ENCODE measurements at places on chromosomes 3 and 15.

DNA sequence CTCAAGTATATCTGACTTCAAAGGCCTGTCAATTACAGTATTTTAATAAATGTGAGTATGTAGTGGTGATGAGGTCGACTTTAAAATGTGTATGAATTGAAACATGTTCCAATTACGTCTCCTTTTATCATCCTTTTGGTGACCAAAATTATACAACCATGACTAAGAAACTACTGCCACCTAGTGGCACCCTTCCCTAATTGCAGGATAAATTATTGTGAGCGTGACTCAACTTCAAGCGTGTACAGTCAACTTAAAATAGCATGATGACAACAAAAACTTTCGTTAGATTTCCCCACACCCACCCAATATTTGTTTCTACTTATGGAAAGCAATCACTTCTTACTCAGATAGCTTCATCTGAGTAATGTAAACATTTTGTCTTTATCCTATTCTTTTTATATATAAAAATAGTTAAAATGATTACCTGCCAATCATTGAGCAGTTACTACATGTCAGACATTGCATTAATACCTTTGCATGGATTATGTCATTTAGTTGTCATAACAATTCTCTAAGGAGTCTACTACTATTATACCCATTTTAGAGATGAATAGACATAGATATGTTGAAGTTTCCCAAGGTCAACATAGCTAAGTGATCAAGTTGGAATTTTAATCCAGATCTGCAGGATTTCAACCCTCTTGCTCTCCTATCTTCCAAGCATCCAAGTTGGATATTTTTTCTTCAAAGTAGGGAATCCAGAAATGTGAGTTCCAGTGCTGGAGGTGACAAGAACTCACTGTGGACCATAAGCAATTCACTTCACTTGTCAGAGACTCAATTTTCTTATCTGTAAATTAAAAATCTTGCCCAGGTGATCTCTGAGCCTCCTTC is 106.0 kb downstream of the MEX3B start:
- DNase-seq = no peak

DNA sequence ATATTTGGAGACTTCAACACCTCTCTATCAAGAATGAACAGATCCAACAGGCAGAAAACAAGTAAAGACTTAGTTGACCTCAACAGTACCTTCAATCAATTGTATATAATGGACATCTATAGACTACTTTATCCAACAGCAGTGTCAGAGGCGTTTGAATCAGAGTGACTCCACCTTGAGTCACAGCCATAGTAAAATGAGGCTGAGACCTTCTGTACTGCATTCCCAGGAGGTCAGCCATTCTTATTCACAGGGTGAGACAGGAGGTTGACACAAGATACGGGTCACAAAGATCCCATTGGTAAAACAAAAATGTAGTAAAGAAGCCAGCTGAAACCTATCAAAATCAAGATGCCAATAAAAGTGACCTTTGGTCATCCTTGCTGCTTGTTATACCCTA is 299.8 kb downstream of the CNTN3 start:
- no peak for DNase-seq

DNA sequence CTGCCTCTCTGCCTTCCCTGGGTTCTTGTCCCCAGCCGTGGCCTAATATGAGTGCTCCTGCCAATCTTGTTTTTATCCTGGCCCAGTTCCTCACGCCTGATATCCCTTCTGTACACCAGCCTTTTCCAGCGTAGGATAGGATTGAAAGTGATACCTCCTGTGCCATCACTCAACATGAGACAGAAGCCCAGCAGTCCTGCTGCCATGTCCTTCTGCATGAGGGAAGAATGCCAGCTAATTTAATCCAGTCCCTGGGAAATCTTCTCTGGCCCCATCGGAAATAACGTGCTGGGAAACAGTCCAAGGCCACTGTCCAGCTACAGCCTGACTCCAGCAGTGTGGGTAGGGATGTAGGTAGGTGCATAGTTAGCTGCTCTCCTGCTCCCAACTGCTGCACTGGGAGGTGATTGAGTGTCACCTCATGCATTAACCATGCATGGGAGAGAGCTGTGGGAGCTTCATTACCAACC is 92.0 kb upstream of the TPM1 start:
- DNase-seq = no peak

DNA sequence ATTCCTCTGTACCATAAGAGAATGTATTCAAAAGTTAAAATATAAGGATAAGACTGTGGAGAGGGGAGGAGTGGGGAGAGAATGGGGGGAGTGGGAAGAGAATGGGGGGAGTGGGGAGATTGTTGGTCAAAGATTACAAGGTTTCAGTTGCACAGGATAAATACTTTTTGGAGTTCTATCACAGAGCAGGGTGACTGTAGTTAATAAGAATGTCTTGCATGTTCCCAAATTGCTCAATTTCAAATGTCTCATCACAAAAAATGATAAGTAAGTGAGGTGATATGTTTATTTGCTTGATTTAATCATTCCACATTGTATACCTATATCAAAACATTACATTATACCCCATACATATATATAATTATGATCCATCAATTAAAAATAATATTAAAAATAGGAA is 23.0 kb upstream of the MEF2A start:
- no peak for DNase-seq

DNA sequence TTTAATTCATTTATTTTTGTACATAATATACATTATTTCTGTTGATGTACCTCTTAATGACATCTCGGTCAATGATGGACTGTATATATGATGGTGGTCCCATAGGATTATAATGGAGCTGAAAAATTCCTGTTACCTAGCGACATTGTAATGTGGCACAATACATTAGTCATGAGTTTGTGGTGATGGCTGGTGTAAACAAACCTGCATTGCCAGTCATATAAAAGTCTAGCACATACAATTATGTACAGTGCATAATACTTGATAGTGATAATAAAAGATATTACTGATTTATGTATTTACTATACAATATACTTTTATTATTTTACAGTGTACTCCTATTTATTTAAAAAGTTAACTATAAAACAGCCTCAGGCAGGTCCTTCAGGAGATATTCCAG is 15.1 kb downstream of the TTC14 start:
- DNase-seq = no peak

DNA sequence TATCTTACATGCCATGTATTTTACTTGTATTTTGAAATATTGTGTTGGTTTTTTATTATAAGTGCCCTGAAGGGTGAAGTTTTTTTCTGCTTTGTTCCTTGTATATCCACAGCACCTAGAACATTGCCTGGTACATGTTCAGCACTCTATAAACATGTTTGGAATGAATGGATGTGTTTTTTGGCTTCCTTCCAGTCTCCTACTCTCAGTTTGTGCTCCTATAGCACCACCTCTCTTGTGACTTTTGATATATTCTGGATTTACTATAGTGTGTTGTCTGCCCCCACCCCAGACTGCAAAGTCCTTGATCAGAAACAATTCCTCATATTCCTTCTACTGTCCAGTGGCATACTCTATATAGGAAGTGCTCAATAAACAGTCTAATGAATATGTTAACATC is 60.6 kb downstream of the PLCL2 start:
- DNase-seq = peak; percentile 31

GRCh38 chr3:32872487-32873382 is 54.9 kb downstream of the TRIM71 start:
- no peak for DNase-seq

DNA sequence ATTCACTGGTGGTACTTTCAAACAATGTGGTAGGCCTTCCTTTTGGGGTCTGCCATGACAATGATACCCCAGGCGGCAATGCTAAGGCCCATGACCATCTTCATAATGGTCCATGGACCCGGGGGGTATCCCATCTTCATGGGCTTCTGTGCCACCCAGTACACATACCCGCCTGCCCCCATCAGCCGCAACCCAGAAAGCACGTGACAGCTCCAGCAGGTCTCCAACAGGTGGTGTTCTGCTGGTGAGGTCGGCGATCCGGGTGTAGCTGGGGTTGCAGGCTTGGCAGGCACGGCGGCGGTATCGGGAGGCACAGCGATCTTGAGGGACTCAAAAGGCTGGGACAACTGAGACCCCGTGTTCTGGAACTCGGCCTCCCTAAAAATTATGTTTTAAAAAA is 214.5 kb downstream of the SNRPN start:
- DNase-seq = no peak

DNA sequence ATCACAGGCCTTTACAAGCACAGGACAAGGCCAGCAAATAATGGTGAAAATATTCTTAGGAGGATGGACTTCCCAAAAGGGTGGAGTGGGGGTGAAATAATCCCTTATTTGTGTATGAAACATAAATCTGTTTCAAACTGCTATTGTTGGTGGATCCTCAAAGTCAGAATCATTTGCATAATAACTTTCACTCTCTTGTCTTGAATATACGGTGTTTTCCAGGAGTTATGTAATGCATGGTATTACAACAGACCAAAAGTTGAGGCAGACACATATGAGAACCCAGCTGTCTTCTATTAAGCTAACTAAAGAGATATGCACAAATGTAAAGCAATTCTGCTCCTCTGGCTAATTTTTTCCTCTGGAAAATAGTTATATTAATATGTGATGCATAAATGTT is 57.7 kb downstream of the PRTG start:
- DNase-seq = no peak

- no peak for DNase-seq
These were observed 12.2 kb downstream of the RNF111 start for GRCh38 chr15:58999694-59000093.

- no peak for DNase-seq
These were observed 20.5 kb downstream of the DCLK3 start for GRCh38 chr3:36743826-36744225.

DNA sequence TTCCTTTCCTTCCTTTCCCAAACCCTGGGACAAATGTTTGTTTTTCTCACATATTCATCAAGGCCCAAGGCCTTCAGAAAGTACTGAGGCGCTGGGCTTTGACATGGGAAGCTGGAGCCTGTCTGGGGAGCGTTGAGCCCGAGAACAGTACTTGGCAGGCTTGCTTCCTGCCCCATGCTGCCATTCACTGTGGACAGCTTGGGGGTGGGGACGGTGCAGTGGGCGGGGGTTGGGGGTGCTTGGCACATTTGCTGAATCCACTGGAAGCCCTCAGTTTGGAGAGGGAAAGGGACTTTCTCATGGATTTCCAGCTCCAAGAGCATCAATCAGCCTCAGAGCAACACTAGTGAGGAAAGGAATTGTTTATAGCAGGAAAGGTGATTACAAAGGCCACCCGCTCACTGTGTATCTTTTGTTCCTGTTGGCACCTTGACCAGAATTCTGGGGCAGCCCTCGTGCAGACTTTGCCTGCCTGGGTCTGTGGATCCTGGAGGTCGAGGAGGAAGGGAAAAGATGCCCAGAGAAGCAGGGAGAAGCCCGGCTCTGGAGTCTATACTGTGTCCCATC is 199.8 kb upstream of the RGMA start:
- DNase-seq = no peak

- DNase-seq = no peak
These were observed 47.3 kb downstream of the AMOTL2 start for GRCh38 chr3:134326760-134327593.

- peak; percentile 60 for DNase-seq
These were observed 414.4 kb upstream of the ALCAM start for GRCh38 chr3:104952146-104952972.

DNA sequence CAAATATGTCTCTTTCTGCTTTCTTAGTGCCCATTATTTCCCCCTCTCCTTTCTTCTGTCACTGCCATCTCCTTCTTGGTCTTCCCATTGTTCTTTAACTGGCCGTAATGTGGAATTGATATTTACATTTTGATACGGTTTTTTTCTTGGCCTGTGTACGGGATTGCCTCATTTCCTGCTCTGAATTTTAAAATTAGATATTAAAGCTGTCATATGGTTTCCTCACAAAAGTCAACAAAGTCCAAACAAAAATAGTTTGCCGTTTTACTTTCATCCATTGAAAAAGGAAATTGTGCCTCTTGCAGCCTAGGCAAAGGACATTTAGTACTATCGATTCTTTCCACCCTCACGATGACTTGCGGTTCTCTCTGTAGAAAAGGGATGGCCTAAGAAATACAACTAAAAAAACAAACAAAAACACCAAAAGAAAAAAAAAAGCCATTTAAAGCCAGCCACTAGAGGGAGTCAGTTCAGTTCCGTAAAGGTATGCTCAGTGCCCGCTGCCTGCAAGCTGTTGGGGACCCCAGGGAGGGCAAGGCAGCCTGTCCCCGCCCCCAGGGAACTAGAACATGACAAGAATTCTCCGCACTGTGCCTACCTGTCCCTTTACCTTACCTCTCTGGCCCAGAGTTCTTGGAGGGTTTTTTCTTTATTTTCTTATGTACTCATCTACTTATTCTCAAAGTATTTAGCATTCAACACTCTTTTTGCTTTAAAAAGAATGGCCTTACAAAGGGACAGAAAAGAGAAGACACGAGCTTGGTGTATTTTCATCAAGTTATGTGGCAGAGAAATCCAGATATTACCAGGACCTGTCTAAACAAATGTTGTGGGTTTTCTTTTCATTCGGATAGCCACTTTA is 30.0 kb upstream of the NR2E3 start:
- peak; percentile 31 for DNase-seq

GRCh38 chr3:84275532-84275931 is 683.3 kb upstream of the CADM2 start:
- DNase-seq = no peak

DNA sequence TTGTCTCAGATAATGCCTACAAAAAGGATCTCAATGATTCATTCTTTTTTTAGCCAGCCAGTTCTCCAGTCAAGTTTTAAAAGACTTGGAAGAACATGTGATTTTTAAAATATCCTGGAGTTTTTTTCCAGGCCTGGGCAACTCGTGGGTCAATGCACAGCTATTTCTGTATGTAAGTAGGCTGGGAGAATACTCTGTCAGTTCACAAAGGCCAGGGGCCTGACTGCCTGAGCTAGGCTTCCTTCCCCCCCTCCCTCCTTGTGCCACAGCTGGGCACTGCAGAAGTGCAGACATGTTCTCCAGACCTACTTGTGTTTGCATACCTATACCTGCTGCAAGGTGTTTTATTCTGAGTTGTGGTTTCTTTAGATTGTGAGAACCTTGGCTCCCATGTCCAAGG is 43.7 kb downstream of the CTDSPL start:
- no peak for DNase-seq

DNA sequence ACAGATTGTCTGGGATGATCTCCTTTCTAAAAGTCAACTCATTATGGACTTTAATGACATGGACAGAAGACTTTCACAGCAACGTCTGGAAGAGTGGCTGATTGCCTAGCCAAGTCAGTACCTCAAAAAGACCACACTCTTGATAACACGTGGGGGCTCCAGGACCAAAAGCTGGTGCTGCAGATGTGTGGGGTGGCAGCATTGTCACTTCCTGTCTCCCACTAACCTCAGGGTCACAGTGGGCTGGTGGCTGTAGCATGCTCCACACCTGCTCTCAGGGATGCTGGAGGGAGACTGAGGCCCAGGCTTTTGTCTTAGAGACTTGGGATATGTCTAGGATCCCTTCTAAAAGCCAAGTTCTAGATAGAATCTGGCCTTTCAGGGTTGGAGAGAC is 118.1 kb downstream of the APBA2 start:
- no peak for DNase-seq

Measured in smooth muscle cell of the brain vasculature (primary cell).